Left hindlimb (tissue), 1 donor: ENCODE measurements at places on chromosomes 5 and 9.
A peak's percentile ranks its signal among the peaks of the same experiment; 100 is the strongest.

- DNase-seq = no peak
These were observed 26.2 kb downstream of the NIPAL4 start for GRCh38 chr5:157486221-157486681.

DNA sequence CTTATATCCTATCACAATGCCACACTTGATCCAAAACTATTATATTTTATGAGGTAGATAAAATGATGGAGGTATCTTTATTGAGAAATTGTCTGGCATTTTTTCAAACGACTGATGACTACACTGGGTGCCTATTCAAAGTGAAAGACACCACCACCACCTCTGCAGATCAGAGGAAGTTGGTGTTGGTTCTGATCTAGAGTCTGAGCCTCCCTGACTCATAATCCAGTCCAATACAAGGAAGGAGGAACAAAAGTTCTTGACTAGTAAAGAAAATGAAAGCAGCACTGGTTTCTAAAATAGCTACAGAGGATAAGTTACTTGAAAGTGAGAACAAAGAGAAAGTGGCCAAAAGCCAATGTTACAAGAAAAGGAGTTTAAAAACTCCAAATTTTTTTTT is 139.9 kb downstream of the RFX3 start:
- no peak for DNase-seq

DNA sequence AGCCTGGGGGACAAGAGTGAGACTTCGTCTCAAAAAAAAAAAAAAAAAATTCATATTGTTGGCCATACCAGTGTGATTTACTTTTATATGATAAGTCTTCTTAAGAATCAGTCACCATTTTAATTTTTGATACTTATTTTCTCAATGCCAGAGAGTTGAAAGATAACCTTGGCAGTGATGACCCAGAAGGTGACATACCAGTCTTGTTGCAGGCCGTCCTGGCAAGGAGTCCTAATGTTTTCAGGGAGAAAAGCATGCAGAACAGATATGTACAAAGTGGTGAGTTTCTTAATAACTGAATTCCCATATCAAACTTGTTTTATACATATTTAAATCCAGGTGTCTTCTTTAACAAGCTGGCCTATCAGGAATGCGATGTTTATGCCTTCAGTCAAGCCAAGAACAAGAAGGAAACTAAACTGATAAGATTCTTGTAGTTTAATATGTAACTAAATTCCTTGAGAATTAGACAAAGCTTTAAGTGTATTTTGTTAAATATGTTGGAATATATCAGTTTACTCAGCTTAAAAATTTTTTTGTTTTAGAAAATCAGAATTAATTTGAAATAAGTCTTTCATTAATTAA is 81.5 kb downstream of the NIPBL start:
- DNase-seq = no peak

GRCh38 chr5:92864591-92864990 is 716.4 kb downstream of the NR2F1-AS1 start:
- DNase-seq = no peak

DNA sequence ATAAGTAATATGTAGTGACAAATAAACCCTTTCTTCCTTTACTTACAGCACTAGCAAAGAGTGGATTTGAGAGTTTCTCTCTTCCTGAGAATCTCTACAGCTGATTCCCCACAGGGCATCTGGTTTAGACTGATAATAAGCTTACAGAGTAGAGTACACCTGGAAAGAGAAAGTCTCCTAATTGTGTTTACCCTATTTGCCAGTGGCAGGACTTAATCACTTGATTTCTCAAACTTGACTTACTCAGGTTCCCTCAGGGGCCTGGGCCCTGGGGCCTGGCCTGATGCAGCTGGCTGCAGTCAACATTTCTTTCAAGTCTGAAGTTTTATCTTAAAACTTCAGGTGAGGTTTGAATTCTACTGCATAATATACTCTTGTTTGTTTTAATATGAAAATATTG is 38.0 kb upstream of the UBTD2 start:
- DNase-seq = no peak

GRCh38 chr5:78016863-78017529 is 240.9 kb upstream of the TBCA start:
- DNase-seq = no peak

GRCh38 chr5:149126906-149127305 is 14.4 kb upstream of the ABLIM3 start:
- no peak for DNase-seq

GRCh38 chr5:127392762-127393161 is 102.2 kb downstream of the MEGF10 start:
- DNase-seq = no peak

- no peak for DNase-seq
These were observed 46.6 kb upstream of the NPR3 start for GRCh38 chr5:32664523-32664922.

DNA sequence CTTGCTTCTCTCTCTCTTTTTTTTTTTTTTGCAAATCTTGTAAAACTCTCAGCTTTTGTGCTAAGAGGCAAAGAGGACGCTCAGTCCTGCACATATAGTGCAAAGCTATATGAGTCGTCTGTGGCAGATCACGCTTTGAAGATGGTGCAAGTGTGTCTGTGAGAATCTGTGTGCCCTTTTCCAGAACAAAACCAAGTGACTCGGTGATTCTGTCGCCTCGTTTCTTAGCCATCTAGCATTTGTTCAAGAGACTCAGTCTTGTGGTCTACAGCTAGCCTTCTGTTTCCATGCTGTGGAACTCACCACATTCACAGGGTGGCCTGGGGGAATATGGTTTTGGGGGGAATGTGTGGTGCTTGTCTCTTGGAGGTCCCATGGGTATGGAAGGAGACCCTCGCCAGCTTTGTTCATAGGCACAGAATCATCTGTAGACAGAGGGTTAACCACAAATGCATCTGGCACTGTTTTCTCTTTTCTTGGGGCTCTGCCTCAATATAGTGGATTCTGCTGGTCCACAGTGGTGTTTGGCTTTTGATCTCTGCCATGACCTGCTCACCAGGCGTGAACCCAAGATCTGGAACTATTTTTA is 82.1 kb downstream of the C9orf152 start:
- no peak for DNase-seq

- no peak for DNase-seq
These were observed 77.2 kb downstream of the ITGA1 start for GRCh38 chr5:52864884-52865283.

GRCh38 chr5:82314964-82315758 is 37.0 kb upstream of the RPS23 start:
- DNase-seq = no peak

DNA sequence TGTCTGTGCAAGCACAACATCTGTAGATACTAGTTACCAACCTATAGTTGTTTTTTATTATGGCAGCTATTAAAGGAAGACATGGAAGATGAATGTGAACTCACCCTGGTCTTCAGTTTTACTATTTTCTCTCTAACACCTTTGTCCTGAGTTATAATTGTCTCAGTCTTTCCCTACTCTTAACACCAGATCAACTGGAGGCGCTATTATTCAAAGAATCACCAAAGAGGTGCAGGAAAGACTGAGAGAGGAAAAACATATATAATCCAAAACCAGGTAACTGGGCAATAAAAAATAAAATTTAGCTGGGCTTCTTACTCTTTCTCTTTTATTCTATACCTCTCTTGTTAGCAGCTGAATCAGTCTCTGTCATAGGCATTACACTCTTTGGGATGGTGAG is 134.2 kb upstream of the C6 start:
- no peak for DNase-seq

DNA sequence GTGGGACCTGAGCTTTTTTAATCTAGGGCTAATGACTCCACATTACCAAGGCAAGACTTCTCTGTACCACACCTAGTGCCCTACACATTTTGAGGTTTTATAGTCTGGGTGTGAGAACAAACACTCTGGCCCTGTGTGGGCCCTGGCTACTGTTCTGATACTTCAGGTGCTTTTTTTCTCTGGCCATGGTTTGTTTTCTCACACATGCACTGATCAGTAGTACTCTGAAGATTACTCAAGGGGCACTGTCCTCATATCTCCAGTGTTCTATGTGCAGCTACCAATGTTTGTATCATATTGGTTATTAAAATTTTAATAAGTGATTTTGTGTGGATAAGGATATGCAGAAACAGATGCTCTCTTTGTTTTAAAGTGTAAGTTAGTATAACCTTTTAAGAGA is 5.9 kb upstream of the C9orf40 start:
- no peak for DNase-seq

DNA sequence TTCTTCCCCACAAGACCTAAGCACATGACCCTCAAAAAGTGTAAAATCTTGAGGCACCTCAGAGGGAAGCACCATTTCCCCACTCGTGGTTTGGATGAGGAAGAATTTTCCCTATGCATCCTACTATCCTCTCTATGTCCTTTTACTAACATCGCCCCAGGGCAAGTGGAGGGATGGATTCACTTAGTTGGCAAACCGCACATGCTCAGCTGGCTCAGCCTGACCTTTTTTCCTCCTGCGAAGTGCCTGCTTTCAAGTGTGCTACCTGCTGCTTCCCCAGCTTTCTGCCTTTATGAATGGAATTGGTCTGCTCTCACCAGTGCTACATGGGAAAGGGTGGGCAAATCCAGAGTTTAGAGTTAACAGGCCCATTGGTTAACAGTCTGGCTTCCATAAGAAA is 56.6 kb upstream of the IFNK start:
- DNase-seq = no peak

- no peak for DNase-seq
These were observed 185.8 kb downstream of the GADD45G start for GRCh38 chr9:89790542-89791109.

DNA sequence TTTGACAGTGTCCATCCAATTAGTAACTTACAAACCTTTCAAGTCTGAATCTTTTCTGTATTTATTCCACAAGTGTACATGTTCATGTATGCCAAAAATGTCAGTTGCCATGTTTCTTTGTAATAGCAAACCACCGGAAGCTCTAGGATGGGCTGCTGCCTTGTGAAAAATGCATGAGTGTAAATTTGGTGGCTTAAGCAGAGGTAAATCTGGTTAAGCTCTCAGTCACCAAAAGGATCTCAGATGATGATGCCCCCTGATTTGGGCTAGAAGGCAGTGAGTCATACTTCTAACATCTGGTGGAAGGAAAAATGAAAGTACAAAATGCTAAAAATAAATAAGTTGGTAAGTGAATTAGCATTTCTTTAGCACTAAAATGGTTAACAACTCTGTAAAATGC is 567.5 kb downstream of the ELAVL2 start:
- DNase-seq = no peak

GRCh38 chr5:68515514-68515913 is 300.0 kb downstream of the PIK3R1 start:
- DNase-seq = no peak

GRCh38 chr5:14675865-14676300 is 11.4 kb downstream of the OTULIN start:
- DNase-seq = no peak

DNA sequence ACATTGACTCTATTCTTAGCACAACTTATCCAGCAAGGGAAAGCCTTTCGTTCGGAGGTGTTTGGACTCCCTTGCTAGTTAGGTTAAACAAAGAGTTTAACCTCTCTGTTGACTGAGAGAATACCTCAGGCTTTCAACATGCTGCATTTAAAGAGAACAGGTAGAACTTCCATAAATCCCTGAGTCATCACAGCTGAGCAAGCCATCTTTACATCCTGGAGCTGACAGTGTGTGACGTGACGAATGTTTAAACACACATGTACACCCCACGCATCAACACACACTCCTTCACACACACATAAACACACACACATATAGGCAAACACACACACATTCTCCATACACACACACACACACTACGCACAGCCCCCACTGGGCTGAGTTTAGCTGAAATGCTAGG is 152.8 kb downstream of the ADAMTS12 start:
- no peak for DNase-seq

DNA sequence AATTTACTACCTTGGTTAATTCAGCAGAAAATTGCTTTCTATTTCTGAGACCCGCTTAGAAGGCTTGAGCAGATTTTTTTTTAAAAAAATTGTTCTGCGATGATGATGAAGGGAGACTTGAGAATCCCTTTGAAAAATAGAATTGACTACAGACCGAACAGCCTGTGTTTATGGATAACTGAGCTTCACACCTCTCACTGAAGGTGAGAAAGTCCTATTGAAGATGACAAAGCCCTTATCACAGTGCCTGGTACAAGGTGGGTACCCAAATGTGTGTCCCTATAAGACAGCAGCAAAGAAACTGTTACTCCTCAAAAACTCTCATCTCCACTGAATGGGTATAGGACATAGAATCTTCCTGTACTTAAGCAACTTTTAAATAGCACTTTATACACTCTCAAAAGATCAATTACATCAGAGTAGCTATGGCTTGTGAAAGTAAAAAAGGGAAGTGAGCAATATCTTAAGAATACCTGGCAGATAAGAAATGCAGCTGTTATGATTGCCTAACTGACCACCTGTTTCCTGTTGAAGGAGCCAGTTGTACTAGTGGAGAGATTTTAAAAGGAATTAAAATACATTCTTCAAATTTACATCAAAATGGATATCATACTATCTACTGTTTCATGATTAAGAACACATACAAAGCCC is 419.7 kb downstream of the CHSY3 start:
- no peak for DNase-seq

- DNase-seq = peak; percentile 92
These were observed 112.7 kb downstream of the NR6A1 start for GRCh38 chr9:124658165-124659017.

GRCh38 chr5:139574641-139575312 is 13.6 kb downstream of the UBE2D2 start:
- DNase-seq = no peak

DNA sequence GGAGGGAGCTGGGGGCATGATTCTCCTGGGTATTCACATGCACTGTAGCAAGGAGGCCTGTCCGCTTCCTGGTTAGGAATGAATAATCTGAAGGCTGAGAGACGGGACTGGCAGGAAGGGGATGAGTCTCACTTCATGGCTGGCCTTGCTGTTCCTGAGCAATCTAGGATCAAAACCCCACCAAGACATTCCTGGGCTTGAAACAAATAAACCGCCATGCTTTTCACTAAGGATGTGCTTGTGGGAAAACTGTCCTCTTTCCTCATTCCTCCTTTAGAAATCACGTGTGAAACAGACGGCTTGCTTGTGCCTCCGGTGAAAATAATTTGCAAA is 132.8 kb downstream of the MACROH2A1 start:
- no peak for DNase-seq
